ENCODE measurements at places on chromosomes 5 and 9.

- no peak for DNase-seq
These were observed 195.3 kb downstream of the SEMA6A start for GRCh38 chr5:116379306-116379705.

GRCh38 chr9:86531971-86532640 is 177.9 kb upstream of the TUT7 start:
- DNase-seq: no peak

GRCh38 chr5:102547141-102548035 is 48.6 kb upstream of the SLCO6A1 start:
- no peak for DNase-seq

GRCh38 chr9:16884952-16885513 is 14.6 kb upstream of the BNC2 start:
- no peak for DNase-seq

- no peak for DNase-seq
These were observed 203.9 kb downstream of the FBN2 start for GRCh38 chr5:128334010-128334716.

All from SIG-M5 (cell line).